Ammon's horn (tissue), 1 donor: ENCODE measurements at places on chromosomes 4 and X.

DNA sequence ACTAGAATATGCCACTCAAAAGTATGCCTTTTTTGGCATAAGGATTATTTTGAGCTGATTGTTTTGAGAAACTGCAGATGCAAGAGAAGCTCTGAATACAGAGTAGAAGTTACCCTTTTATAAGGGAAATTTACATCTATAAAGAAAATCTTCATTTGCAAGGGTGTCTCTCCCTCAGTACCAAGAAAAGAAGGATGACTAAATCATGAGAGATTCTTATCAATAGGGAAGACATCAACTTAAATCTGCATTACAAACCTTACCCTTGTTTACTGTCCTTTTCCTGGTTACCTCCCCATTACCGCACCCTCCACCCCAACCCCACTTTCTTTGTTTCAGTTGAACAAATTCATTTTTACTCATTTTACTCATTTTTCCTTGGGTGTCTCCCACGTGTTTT is 62.5 kb downstream of the RLIM start:
- no peak for DNase-seq

DNA sequence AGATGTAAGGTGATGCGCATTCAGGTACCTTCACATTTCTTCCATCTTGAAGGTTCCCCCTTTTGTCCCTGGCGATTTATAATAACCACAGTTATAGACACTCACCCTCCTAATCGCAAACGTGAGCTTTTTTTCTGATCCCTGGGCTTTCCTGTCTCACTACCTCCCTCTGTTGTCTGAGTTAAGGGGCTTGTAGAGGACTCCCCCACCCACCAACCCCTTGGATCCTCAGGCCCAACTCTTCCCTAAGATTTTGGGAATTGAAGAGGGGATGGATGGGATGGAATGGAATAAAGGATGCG is 1.4 kb downstream of the CNKSR2 start:
- DNase-seq = no peak

- DNase-seq = no peak
Measured at GRCh38 chr4:14874990-14875389, 127.3 kb upstream of the CPEB2 start.

DNA sequence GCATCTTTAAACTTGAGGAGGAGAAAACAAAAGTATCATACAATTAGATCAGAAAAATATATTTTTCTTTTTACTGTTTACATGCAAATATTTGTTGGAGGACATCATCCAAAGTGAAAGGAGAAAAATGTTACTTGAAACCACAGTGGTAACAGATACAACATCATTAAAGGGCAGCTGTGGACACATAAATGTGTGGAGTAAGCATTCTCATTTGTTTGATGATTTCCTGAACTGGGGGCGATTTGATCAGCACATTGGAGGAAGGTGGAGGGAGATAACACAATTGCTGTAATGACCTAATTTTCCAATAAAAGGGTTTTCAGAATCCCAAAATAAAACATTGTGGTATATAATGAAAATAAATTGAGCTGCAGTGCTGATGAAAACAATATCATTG is 314.5 kb upstream of the HS3ST1 start:
- DNase-seq = no peak

DNA sequence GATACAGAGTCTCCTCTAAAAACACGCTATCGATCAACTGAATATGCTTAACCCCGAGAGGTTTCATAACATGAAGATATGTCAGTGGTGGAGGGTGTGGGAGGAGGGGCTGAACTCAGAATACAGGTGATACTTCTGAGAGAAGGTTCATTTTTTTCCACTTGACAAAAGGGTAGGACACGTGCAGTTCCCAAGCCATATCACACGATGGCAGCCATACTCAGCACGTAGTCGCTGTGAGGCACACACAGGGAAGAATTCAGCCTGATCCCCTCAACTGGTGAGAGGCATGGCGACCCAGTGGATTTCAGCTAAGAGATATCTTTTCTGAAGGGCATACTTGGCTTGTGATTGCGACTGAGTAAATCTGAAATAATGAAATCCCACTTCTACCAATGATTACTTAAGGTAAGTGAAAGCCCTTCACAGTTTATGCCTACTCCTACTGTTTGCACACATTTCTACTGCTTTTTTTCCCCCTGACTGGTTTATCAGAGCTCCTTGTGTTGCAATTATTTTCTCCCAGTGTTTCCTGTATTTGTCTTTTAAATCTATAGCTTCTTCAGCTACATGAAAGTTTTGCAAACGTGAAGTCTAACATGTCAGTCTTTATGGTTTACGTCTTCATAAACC is 133.1 kb downstream of the CORIN start:
- peak; percentile 57 for DNase-seq

- no peak for DNase-seq
Measured at GRCh38 chr4:151766691-151767090, 5.9 kb upstream of the GATB start.

DNA sequence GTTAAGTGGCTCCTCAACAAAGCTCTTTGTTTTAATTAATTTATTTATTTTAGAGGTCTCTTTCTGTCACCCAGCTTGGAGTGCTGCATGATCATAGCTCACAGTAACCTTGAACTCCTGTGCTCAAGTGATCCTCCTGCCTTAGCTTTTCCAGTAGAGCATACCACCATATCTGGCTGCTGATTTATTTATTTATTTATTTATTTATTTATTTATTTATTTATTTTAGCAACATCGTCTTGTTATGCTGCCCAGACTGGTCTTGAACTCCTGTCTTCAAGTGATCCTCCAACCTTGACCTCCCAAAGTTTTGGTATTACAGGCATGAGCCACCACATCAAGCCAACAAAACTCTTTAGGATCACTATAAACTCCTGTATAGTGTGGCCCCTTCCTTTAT is 15.8 kb upstream of the KLF8 start:
- DNase-seq = no peak

GRCh38 chrX:623599-624315 is 6.8 kb upstream of the SHOX start:
- DNase-seq = no peak

- no peak for DNase-seq
Measured at GRCh38 chr4:71855944-71856343, 72.1 kb upstream of the GC start.

GRCh38 chr4:125482822-125483221 is 168.1 kb downstream of the FAT4 start:
- DNase-seq = no peak

- DNase-seq = no peak
Measured at GRCh38 chrX:29422034-29422433, 793.3 kb upstream of the MAGEB2 start.

DNA sequence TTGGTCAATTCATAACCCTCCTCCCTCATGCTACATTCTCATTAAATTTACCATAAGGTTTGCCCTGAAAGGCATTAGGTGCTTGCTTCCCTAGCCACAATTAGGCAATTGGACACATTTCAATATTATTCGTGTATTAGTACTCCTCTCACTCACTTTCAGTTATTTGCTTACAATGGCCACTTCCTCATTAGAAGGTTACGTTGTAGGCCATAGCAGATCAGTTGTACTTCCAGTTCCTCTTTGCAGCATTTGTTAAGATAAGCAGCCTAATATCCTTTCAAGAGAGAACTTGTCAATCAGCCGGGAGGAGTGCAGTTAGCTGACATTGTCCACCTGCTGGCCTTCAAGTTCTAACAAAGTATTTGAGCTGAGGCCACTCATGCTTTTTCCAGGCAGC is 1017.2 kb downstream of the PCDH7 start:
- peak; percentile 24 for DNase-seq

- no peak for DNase-seq
Measured at GRCh38 chr4:11542952-11543351, 114.3 kb upstream of the HS3ST1 start.

- no peak for DNase-seq
Measured at GRCh38 chr4:52926196-52926974, 64.3 kb downstream of the RASL11B start.

- no peak for DNase-seq
Measured at GRCh38 chr4:169184236-169184635, 86.5 kb downstream of the SH3RF1 start.

GRCh38 chrX:118632862-118633261 is 94.5 kb upstream of the IL13RA1 start:
- no peak for DNase-seq

- peak; percentile 9 for DNase-seq
Measured at GRCh38 chrX:49919617-49920016, 2.8 kb upstream of the CLCN5 start.

GRCh38 chr4:88779431-88779830 is 81.8 kb upstream of the NAP1L5 start:
- no peak for DNase-seq

- no peak for DNase-seq
Measured at GRCh38 chrX:805103-805670, 174.6 kb downstream of the SHOX start.

GRCh38 chr4:114458728-114459127 is 139.9 kb upstream of the UGT8 start:
- no peak for DNase-seq

DNA sequence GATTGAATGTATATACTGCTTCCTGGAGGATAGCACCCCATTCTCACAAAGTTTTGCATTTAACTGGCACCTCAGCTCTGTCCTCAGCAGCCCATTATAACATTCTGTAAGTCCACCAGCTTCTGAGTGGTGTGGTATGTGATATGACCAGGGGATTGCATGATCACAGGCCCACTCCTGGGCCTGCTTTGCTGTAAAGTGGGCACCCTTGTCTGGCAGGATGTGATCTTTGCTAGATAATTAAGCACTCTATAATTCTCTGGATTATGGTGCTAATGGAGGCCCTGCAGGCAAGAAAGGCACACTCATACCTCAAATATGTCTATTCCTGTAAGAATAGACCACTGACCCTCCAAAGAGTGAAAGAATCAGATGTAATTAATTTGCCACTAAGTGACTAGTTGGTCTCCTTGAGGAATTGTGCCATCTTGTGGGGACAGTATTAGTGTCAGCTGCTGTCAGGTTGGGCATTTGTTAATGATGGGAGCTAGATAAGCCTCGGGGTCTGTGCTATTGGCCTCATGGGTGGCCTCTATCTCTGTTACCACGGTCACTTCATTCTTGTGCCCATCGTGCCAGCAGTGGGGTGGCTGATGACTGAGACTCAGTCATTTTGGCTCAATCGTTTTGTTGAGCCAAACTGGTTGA is 2.2 kb upstream of the CFI start:
- peak; percentile 62 for DNase-seq

DNA sequence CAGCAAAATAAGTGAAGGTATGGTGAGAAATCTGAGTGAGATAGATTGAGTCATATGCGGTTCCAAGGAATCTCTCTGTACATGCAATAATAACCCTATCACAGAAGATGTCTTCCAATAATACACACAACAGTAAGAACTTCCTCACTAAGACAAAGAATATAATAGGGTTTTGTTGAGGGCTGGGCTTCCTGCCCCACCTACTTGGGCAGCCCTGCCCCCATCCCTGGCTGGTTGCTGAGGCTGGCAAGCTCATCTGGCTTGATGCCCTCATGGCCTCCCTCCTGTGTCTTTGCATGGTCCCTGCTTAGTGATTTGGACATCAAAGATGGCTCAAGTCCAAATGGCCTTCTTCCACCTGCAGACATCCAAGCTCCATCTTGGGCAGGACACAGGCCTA is 2.7 kb downstream of the GEMIN8 start:
- DNase-seq = peak; percentile 88

- DNase-seq = no peak
Measured at GRCh38 chrX:104084534-104085277, 8.7 kb upstream of the TMSB15C start.

DNA sequence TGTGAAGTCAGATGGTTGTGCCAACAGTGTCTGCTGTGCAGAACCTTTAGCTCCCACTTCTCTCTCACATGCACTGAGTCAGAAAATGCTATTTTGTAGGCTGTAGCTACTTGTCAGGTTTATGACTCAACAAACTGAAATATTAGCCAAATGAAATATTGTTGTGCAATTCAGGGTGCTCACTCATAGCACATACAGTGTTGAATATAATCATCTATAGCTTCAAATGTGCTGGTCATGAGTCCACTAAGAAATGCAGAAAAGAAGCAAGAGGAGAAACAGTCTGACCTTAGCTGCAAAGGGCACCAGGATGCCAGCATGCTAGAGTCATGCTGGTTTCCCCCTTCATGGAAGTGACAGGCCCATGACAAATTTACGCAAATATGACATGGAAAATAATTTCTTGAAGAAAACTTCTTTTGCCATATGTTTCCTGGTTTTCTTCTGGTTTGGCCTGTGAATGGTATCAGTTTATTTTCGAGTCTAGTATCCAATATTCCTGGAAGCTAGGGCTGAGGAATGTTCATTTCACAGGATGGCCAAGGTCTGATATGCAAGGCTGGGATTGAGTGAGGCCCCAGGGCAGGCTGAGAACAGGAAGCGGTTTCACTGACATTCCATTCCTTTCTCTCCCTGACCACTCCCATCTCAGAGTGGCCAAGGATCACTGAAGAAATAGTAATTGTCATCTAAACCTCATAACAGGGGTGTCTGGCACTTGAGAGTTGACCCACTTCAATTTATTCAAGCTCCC is 10.3 kb upstream of the CXCL2 start:
- peak; percentile 47 for DNase-seq
